ENCODE measurements at places on chromosomes 5 and 9.

GRCh38 chr9:121976751-121977150 lies 116.4 kb downstream of the TTLL11 start:
- DNase-seq = no peak

GRCh38 chr5:16727755-16728325 lies 111.0 kb upstream of the RETREG1 start:
- no peak for DNase-seq

DNA sequence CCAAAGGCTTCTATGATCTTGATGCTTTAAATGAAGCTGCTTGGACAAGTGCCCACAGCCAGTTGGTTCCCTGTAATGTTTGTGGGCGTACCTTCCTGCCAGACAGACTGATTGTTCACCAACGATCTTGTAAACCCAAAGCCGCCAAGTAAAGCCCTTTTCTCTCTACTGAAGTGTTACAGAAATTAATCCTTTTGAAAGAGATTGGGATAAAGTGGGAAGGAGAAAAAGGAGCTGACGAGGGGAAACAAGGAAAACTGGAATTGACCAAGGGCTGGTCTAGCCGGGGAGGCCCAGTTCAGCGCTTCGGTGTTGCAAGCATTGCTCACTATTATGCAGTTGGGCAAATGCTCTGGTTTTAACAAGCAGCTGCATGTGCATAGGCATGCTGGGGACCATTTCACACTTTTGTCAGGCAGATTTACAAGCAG lies 53.2 kb downstream of the ZNF474 start:
- DNase-seq = no peak

GRCh38 chr5:159819591-159820411 lies 96.5 kb upstream of the ADRA1B start:
- DNase-seq = no peak

- no peak for DNase-seq
Measured at GRCh38 chr5:16467363-16468219, 2.0 kb upstream of the ZNF622 start.

GRCh38 chr9:101481261-101481660 lies 45.7 kb upstream of the ALDOB start:
- no peak for DNase-seq

GRCh38 chr5:76450054-76450453 lies 47.0 kb downstream of the IQGAP2 start:
- DNase-seq = no peak

All from activated CD8-positive, alpha-beta memory T cell treated with anti-CD3 and anti-CD28 coated beads, Interleukin-2, amount 50 U/mL, for 4 hours (primary cell).